AG10803 (cell line): ENCODE measurements at places on chromosomes 12 and 14.

- DNase-seq = no peak
Measured at GRCh38 chr12:76444408-76444984, 96.3 kb upstream of the BBS10 start.

DNA sequence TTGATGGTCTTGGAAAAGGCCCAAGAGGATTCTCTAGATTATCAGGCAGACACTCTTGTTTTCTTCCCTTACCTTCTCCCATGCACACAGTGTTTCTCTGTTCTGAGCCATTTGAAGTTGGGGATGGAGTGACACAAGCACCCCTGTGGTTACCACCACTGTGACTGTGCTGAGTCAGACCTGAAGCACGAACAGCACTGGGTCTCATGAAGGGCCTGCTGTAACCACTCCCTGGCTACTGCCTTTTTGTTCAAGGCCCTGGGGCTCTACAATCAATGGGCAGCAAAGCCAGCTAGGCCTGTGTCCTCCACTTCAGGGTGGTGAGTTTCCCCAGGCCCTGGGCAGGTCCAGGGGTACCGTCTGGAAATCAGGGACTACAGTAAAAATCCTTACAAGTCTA, 65.5 kb downstream of the TSPAN8 start:
- DNase-seq = no peak

GRCh38 chr14:46988312-46988711, 336.7 kb upstream of the RPL10L start:
- DNase-seq = no peak

- no peak for DNase-seq
Measured at GRCh38 chr14:99860219-99860618, 67.0 kb downstream of the EML1 start.

DNA sequence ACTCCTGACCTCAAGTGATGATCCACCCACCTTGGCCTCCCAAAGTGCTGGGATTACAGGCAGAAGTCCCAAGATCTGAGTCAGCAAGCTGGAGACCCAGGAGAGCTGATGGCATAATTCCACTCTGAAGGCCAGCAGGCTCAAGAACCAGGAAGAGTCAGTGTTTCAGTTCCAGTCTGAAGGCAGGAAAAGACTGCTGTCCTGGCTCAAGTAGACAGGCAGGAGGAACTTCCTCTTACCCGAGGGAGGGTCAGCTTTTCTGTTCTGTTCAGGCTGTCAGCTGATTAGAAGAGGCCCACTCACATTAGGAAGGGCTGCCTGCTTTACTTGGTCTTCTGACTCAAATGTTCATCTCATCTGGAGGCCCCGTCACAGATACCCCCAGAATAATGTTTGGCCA, 206.0 kb upstream of the MYL2 start:
- DNase-seq = no peak

DNA sequence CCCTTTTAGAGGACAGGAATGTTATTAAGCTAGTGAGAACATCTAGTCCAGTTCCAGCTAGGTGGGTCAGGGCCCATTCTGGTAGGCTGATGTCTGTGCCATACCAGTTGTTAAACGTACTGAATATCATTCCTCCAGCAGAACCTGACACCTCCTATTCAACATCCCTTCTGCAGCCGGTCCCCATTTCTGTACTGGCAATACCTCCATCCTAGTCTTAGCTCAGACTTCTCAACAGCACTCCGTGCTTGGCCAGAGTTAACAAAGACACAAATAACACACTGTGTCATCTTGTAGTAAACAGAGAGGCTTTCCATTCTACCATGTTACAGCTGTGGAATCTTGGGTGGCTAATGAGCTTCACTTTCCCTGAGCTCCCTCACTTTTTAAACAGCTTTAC, 94.3 kb upstream of the PDE3A start:
- DNase-seq = no peak

DNA sequence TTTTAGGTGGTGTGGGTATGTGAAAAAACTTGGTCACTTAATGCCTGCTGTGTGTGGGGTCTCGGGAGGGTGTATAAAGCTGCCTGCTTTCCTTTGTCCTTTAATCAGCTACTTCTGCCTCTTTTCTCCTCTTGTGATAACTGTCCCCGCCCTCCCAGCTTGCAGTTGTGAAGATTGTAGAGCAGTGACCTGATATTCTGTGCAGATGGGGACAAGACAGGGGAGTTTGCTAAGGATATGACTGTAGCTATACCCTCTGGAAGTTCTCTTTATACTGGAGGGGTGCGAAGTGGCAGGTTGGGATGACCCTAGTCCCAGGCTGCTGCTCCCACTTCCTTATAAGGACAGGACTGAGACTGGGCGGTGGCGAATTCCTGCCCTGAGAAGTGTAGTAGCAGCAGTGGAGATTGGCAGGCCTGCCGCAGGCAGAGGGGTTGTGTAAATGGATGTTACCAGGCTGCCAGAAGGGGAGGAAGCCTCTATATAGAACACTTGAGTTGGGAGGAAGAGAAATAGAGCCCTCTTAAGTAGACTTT, 835 bp downstream of the MYL6 start:
- peak; percentile 78 for DNase-seq

DNA sequence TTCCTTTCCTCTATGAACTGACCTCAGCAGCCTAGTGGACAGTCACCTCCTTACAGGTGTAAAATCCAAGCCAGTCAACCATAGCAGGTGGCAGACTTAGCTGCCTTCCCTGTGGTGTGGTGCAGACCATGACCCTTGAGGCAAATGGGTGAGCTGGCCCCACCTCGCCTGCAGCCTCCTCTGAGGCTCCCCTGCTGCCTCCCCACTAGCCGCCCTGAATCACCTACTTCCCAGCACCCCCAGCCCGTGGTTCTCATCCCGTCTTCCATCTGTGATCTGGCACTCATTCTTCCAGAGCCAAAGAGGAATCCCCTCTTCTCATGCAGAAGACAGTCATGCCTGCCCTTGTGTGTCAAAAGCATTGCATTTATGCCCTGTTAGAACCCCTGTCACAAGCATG, 34.4 kb upstream of the TSPAN9 start:
- no peak for DNase-seq

DNA sequence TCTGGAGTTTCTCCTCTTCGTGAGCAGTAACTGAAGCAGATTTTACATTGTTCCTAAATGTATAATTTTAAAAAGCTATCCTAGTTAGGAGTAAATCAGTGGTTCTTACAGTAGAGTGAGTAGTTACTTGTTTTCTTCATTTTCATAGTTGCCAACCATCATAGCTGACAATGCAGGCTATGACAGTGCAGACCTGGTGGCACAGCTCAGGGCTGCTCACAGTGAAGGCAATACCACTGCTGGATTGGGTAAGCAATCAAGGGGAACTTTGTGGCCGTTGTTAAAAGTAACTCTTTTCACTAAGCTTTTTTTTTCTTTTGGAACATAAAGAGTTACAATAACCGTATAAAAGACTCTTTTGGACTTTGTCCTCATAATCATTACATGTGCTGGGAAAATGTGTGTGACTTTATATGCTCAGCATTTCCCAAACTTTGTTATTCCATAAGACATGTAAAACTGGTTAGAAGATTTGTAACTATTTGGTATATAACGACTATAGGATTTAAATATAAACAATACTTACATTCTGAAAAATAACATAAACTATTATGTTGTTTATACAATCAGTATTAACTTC, 12.4 kb downstream of the LRRC10 start:
- DNase-seq = no peak

DNA sequence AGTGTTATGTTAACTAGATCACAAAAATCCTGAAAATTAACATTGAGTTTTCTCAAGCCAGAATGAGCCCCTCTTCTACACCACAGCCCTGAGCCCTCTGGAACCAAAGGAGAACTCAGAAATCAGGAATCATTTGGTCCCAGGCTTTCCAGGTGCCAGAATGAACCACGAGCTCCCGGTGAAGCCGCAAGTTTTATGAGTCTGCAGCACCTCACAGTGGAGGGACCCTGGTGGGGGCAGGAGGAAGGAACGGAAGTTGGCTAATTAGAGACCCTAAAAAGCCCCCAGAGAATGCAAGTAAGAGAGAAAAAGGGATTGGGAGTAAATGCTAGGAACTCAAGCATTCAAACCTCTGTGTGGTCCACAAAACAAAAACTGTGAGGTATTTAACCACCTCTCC, 52.9 kb upstream of the BCL2L14 start:
- no peak for DNase-seq

GRCh38 chr14:21043387-21043973, 1.3 kb downstream of the RNASE7 start:
- DNase-seq = no peak

GRCh38 chr12:92504594-92504981, 198.2 kb upstream of the PLEKHG7 start:
- DNase-seq = no peak

GRCh38 chr12:68428724-68429501, 96.8 kb upstream of the MDM1 start:
- peak; percentile 60 for DNase-seq

DNA sequence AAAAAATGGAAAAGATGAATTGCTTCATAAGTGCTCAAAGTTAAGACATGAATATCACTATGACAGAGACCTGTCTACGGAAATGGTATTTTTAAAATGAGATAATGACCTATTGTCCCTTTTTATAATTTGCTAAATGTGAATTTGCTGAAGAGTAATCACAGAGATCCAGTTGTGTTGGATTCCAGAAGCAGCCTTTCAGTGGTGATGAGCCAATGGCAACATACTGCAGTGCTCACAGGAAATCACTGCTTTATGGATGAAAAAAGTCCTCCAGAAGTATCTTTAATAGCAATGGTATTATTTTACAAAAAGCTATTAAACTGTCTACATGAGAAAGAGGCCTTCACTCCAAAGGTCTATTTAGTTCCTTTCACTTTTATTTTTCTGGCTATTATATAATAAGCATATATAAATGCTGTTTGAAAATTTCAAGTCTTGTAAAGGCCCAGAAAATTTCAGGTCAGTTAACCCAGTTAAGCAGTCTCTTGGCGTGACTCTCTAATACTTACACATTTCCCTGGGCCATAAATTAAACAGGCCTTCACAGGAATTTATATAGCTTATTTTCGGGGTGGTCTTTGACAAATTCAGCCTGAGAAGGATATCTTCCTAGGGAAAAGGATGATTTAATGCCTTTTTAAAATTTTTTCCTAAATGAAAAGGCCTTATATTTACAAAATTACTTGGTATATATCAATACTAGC, 55.4 kb downstream of the KCNJ8 start:
- DNase-seq = no peak

DNA sequence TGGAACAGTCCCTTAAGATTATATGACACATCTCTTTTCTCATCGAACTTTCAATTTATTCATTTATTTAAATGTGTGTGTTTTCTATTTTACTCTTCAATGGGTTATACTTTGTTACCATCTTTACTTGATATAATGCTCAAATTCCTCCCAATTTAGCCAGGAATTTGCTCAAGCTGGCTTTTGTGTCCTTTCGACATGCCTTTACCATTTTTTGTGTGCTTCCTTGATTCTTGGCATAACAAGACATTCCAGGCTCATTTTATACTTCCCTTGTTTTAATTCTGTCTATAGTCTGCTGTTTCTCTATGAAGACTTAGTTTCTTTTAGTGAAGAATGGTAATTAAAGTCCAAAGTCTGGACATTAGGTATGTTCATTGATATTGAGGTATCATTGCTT, 315.8 kb downstream of the AEBP2 start:
- peak; percentile 53 for DNase-seq

DNA sequence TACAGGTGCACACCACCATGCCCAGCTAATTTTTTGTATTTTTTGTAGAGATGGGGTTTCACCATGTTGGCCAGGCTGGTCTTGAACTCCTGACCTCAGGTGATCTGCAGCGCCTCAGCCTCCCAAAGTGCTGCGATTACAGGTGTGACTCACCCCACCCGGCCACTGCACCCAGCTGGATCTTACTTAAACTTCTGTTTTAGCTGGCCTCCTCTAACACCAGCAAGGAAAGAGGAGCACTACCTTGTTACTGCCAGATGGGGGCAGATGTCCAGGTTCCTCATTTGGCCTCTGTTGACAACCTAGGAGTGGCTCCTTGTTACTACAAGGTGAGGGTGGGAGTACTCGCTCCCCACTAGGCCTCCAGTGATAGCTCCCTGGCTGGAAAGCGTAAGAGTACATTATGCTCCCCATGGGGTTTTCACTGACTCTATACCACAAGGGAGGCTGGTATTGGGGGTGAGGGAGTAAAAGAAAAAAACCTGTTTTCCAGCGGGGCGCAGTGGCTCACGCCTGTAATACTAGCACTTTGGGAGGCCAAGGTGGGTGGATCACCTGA, 13.2 kb upstream of the ARF6 start:
- peak; percentile 59 for DNase-seq

DNA sequence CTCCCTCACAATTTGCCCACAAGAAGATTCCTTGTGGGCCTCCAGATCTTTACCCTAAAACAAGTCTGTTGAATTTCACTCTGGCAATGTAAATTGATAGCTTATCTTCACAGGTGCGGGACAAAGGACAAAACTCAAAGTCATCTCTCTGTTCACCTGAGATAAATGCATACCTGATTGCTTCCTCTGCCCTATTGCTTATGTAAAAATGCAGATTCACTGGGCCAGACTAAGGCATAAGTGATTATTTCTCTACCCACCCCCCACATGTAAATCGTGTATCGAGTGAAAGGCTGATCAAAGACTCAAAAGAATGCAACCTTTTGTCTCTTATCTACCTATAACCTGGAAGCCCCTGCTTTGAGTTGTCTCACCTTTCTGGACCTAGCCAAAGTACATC, 316.8 kb downstream of the SSPN start:
- no peak for DNase-seq

GRCh38 chr14:56630707-56631106, 51.1 kb downstream of the TMEM260 start:
- peak; percentile 68 for DNase-seq

GRCh38 chr12:31822761-31823160, 93.9 kb upstream of the AMN1 start:
- no peak for DNase-seq

- DNase-seq = peak; percentile 2
Measured at GRCh38 chr12:24705741-24706358, 243.1 kb downstream of the BCAT1 start.

DNA sequence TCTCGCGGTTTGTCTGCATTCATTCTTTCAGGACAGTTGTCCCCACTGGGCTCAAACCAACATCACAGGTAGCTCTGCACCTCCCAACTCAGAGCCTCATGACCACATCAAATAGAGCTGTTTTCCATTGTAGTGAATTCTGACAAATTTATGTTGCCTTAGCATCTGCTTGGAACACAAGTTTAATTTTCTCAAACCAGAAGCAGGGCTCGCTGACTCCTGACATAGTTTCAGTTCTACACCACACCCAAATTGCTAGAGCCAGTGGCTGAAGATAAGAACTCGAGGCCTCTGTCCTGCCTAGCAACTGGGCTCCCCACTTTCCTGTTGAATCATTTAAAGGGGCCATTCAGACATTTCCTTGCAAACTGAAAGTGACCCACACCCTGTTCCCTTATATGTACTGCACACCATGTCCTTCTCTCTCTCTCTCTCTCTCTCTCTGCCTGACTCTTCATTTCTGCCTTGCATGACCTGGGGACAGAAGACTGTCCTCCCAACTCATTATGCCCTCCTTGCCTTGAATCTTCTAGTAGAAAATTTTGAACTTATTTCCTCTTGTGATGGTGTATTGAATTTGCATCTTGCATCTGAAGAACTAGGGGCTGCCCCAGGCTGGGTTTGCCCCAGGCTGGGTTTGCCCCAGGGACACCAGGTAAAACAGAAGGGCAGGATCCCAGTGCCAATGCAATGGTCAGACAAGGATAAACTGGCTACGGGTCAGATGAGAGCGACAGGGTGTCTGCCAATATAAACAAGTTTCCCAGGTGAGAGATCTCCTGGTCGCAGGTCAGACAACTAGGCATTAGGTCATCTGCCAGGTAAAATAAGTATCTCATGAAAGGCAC, 9.7 kb upstream of the WSCD2 start:
- DNase-seq = no peak

GRCh38 chr14:64643709-64644108, 60.5 kb upstream of the PLEKHG3 start:
- DNase-seq = no peak
